Adrenal gland (tissue), 19 donors: ENCODE measurements at places on chromosomes 16 and 17.

GRCh38 chr16:54052271-54052670 is 234.3 kb downstream of the IRX3 start:
- no peak overlapping the region for H3K4me3 ChIP-seq
- no peaks in the 10 kb centered on the region for H3K36me3 ChIP-seq
- no peaks in the 10 kb centered on the region for H3K27me3 ChIP-seq
- no peak for DNase-seq
- H3K4me1 ChIP-seq: peaks cover 14% of the 10 kb centered on the region

- peaks cover 25% of the 10 kb centered on the region for H3K4me1 ChIP-seq
- no peak for DNase-seq
- H3K36me3 ChIP-seq: peaks cover 63% of the 10 kb centered on the region
- H3K27ac ChIP-seq: no peak overlapping the region
- H3K4me3 ChIP-seq: no peak overlapping the region
Observed at GRCh38 chr16:2773188-2773968, 3.7 kb downstream of the ELOB start.

DNA sequence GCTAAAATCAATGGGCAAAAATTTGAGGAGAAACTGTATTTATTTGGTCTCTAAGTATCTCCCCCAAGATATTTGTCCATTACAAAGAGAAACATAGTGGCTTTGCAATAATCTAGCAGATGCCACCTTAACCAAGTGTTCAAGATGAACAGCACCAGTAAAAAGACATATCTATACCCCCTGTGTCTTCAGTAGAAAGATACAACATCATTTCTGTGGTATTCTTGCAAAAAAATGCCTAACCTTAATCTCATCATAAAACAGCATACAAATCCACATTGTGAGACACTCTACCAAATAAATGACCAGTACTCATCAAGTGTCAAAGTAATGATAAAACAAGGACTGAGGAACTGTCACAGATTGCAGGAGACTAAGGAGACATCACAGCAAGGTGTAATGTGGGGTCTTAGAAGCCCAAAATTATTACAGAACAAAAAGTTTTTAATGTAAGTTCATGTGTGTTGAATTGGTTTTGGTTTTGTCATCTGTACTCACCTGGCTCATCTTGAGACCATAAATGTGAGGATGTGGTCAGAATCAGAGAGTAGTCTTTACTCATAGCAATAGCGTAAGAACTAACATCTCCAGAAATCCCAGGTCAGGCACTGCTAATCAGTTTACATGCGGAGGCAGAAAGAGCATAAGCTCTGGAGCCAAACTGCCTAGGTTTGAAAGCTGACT is 77.2 kb downstream of the AATF start:
- no peak overlapping the region for H3K4me3 ChIP-seq
- no peaks in the 10 kb centered on the region for H3K4me1 ChIP-seq
- no peaks in the 10 kb centered on the region for H3K27me3 ChIP-seq
- H3K27ac ChIP-seq: no peak overlapping the region
- no peak for DNase-seq

DNA sequence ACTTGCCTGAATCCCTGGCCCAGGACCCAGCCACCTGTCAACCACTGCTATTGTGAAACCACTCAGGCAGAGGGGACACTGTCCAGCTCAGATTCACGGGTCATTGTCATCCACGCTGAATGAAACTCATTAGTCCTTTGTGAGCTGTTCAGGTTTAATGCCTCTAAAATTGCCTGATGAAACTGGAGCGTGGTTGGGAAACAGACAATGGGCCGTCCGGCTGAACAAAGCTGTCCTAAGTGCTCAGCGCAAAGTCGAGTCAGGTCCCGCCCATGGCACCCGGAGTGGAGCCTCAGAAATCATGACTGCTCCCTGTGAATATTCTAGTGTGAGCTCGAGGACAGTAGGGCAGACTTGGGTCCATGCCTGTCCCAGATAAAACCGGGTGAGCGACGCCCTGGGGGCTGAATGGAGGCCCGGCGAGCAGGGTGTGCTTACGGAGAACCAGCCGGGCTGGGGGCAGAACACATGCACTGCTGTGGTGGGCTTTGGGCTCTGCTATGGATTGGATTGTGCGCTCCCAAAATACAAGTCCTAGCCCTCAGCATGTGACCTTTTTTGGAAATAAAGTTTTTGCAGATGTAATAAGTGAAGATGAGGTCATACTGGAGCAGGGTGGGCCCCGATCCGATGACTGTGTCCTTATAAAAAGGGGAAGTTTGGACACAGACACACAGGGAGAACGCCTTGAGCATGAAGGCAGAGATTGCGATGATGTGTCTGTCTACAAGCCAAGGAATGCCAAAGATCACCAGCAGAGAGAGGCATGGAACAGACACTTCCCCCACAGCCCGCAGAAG is 12.9 kb upstream of the CMIP start:
- H3K27ac ChIP-seq: peak overlapping the region; percentile 71
- no peak overlapping the region for H3K4me3 ChIP-seq
- H3K4me1 ChIP-seq: peaks cover 13% of the 10 kb centered on the region
- no peaks in the 10 kb centered on the region for H3K27me3 ChIP-seq

DNA sequence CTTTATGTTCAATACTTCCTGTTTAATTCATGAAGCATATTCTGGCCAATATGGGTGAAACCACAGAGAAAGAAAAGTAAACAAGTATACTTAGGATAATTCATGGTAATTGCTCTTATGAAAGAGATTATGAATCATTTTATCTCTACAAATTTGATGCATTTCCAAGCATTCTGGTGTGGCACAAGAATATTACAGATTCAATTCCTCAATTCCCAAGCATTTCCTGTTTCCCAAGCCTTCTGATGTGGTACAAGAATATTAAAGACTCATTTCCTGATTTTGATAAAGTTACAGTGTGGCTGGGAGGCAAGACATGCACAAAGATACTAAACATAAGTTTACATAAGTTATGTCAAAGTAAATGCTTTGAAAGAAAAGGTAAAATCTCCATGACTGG is 126.1 kb upstream of the NUDT7 start:
- no peak overlapping the region for H3K4me3 ChIP-seq
- H3K27me3 ChIP-seq: no peaks in the 10 kb centered on the region
- DNase-seq: no peak
- H3K36me3 ChIP-seq: no peaks in the 10 kb centered on the region
- H3K4me1 ChIP-seq: no peaks in the 10 kb centered on the region
- no peak overlapping the region for H3K27ac ChIP-seq

- H3K27ac ChIP-seq: no peak overlapping the region
- no peak overlapping the region for H3K4me3 ChIP-seq
- H3K4me1 ChIP-seq: no peaks in the 10 kb centered on the region
- no peak for DNase-seq
- H3K36me3 ChIP-seq: no peaks in the 10 kb centered on the region
- no peaks in the 10 kb centered on the region for H3K27me3 ChIP-seq
Observed at GRCh38 chr16:82395212-82395611, 225.2 kb upstream of the MPHOSPH6 start.

DNA sequence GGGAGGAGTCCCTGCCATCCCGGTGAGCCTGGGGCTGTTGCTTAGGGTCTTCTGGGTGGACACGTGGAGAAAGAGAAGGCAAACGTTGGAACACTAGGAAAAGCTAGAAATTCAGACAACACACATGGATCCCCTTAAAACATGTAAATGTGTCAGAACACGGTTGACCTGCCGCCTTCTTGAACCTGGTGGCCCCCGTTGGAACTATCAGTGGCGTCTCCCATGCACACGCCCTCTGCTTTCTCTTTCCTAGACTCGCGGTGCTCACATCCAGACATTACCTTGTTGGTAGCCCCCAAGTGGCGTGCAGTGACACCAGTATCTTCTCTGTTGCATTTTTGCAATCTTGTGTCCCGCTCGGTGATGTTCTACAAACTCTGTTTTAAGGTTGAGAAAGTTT is 18.6 kb downstream of the CIBAR2 start:
- H3K4me1 ChIP-seq: peaks cover 8% of the 10 kb centered on the region
- H3K4me3 ChIP-seq: no peak overlapping the region
- DNase-seq: no peak

DNA sequence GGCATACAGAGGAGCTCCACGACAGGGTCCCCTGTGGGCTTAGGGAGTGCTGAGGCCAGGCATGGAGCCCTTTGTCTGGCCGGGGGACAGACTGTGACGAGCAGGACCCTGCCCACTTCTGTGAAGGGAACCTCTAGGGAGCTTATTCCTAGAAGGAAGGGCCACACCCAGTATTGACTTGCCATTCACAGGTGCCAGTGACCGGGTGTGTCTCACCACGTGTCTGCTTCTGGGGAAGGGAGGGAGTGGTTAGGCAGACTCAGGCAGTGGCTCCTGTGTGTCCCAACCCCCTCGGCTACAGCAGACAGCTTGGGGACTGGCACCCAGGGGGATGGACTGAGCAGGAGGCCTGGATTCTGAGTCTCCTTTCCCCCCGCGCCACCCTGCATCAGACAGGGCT is 57.2 kb downstream of the SOCS1 start:
- no peak overlapping the region for H3K27ac ChIP-seq
- H3K27me3 ChIP-seq: no peaks in the 10 kb centered on the region
- H3K36me3 ChIP-seq: no peaks in the 10 kb centered on the region
- no peak for DNase-seq
- H3K4me1 ChIP-seq: no peaks in the 10 kb centered on the region

DNA sequence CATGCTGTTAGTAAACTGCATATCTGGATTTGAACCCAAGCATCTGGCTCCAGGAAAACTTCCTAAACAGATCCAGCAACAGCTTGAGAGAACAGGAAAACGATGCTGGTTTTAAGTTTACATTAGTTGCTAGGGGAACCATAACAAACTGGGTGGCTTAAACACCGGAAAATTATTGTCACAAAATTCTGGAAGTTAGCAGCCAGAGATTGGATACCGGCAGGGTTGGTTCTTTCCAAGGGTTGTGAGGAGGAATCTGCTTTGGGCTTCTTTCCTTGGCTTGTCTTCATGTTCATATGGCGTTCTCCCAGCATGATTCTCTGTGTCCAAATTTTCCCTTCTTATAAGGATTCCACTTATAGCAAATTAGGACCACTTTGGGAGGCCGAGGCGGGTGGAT is 276.9 kb upstream of the TOM1L1 start:
- no peaks in the 10 kb centered on the region for H3K27me3 ChIP-seq
- H3K4me3 ChIP-seq: no peak overlapping the region
- no peak for DNase-seq
- H3K36me3 ChIP-seq: no peaks in the 10 kb centered on the region
- no peaks in the 10 kb centered on the region for H3K4me1 ChIP-seq

DNA sequence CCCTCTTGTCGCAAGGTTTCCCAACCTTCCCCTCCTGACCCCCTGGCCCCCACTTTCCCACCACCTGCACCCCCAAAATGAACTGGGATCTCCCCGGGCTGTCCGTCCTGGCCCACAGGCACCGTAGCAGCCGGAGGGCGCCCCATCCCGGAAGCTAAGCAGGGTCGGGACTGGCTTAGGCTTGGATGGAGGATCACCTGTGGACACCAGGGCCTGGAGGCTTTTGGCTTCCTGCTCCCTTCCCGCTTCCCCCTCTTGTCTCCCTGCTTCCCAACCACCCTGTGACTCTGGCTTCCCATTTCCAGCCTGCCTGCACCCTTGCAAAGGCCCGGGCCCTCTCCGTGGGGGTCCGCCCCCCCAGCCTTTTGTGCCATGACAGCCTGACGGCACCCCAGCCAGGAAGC is 2291.3 kb downstream of the TP53TG3F start:
- H3K4me3 ChIP-seq: no peak overlapping the region
- no peaks in the 10 kb centered on the region for H3K36me3 ChIP-seq
- no peaks in the 10 kb centered on the region for H3K4me1 ChIP-seq
- no peak for DNase-seq

- no peaks in the 10 kb centered on the region for H3K4me1 ChIP-seq
- H3K27me3 ChIP-seq: no peaks in the 10 kb centered on the region
- peak overlapping the region; percentile 26 for H3K4me3 ChIP-seq
- H3K27ac ChIP-seq: no peak overlapping the region
- H3K36me3 ChIP-seq: no peaks in the 10 kb centered on the region
Observed at GRCh38 chr16:82761858-82762257, 135.1 kb downstream of the CDH13 start.

DNA sequence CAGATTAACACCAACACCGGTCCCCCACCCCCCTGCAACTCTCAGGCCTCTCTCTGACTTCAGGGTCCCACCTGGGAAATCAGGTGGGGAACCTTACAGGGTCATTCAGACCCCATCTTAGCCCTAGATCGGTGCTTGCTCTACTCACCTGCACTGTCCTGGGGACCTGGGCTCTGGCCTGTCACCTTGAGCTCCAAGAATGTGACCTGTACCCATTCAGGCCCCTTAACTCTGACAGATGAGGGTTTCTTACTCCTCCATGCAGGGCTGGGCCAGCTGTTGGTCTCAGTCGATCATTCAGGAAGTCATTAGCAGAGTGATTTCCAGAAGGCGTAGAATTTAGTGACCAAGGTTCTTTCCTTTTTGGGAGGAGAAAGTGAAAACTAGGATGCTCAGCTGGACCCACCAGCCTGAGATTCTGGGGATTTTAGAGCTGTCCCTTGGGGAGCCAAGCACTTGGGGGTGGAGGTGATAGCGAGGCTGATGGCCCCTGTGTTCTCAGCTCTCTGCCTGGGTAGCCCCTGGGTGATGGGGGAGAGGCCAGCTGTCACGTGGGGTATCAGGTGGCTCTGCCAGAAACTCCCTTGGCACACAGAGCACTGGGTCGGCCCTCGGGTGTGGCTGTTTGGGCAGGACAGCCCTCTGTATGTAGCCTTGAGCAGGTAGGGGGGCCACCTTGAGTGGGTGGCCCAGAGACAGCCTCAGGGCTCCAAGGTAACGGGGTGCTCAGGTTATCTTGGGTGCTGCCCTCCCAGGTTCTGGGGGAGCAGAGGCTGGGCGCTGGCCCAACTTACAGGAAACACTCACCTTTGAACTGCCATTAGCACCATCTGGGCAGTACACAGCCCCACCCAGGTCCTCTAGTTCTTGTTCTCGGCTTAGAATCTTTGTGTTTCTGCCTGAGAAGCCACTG is 724 bp downstream of the MVP start:
- peak; percentile 83 for DNase-seq
- no peaks in the 10 kb centered on the region for H3K27me3 ChIP-seq
- H3K36me3 ChIP-seq: no peaks in the 10 kb centered on the region
- peaks cover 82% of the 10 kb centered on the region for H3K4me1 ChIP-seq
- peak overlapping the region; percentile 80 for H3K27ac ChIP-seq
